Colonic mucosa (tissue), 4 donors: ENCODE measurements at places on chromosomes 2 and 18. TPM values are rescaled to one million over a fixed set of nuclear protein-coding genes. Genes with fewer than 3 reads are reported as not detected.

The RNF144A gene
- 13.9 TPM for total RNA-seq

DNA sequence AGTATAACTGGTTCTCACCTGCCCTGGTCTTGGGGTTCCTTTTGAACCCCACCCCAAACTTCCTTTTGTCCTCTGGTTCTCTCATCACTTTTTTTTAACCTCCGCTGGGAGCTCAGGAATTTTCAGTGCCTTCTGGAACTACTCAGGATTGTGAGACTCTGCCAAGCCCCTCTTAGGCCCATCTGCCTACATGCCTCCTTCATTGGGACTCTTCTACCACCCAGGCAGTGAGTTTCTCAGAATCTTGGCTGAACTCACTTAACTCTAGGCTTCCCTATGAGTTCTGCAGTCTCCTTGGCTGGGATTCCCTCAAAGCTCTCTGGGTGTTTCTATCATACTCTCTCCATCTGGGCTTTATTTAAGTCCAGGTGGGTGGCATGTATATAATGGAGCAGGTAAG, 86.3 kb downstream of the MDH1 start:
- no peak for DNase-seq

- DNase-seq: no peak
Observed at GRCh38 chr2:29182920-29183319, 67.7 kb downstream of the CLIP4 start.

GRCh38 chr2:103028181-103028580, 266.4 kb downstream of the TMEM182 start:
- DNase-seq: no peak

GRCh38 chr2:234444242-234444730, 52.6 kb downstream of the ARL4C start:
- no peak for DNase-seq

The ACOXL gene
- 0.82 TPM for total RNA-seq

The MAP4K4 gene
- total RNA-seq: 30.7 TPM

- peak; percentile 31 for DNase-seq
Observed at GRCh38 chr2:159086342-159086741, 117.9 kb downstream of the TANC1 start.

- peak; percentile 71 for DNase-seq
Observed at GRCh38 chr2:8281950-8282857, 399.7 kb upstream of the ID2 start.

DNA sequence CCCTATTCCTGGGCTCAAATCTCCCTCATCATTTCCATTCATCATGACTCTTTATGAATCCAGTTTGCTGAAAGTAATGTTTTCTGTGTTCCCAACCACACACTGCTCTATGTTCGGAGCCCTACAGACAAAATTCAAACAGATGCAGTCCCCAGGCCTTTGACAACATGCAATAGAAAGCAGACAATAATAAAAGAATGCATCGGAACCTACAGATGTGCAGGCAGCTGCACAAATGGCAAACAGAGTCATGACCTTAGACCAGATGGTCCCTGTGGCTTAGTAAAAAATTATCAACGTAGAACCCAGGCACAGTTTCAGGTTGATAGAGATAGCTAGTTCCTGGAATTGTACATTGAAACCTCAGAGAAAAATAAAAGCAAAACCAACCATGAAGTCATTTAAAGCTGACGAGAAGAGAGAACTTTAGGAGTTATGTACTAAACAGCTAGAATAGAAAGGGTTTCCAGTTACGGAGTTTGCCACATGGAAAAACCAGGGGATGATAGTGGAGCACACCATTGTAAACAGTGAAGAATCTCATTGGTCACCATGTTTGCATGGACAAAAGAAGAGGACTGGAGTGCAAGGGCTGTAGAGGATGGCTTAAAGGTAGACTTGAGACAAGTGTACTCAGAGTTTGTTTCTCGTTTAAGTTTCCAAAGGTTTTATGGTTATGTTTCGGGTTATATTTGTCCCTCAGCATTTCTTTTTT, 23.2 kb upstream of the ACVR1 start:
- no peak for DNase-seq

DNA sequence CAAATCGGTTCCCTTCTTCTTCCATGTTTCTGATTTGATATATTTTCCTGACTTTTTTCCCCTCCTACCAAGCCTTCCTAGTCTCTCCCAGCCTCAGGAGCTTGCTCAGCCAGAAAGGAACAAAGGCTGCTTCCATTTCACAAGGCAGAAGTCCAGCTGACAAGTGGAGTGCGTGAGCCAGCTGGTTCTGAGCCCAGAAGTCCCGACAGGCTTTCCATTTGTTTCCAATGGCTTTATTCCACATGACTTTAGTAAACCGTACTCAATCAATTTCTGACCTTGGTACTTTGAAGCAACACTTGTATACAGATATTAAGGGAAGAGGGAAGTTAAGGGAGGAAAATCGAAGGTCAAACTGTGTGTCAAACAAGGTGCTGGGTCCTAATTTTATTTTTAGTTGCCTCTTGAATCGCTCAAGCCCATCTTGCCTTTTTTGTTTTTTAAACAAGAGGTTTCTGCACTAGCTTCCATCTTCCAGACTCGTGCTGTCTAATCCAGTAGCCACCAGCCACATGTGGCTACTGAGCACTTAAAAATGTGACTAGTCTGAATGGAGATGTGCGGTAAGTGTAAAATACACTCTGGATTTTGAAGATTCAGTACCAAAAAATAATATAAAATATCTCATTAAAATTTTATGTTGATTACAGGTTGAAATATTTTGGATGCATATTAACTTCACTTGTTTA, 36.2 kb downstream of the WIPF1 start:
- DNase-seq: no peak
